ENCODE measurements at places on chromosomes 5 and 9. TPM values are rescaled to one million over a fixed set of nuclear protein-coding genes. Genes with fewer than 3 reads are reported as not detected.

PJA2 gene
- total RNA-seq: 58.4 TPM

EGFLAM gene
- total RNA-seq: 22.4 TPM

MELK gene
- 74.2 TPM for total RNA-seq

ITK gene
- not detected for total RNA-seq

PCDHGA1 gene
- 7.1 TPM for total RNA-seq

TAF11L9 gene
- total RNA-seq: not detected

MLANA gene
- not detected for total RNA-seq

PPP1R26 gene
- 8.1 TPM for total RNA-seq

PDCD1LG2 gene
- total RNA-seq: 18.3 TPM

RNF183 gene
- total RNA-seq: not detected

SARDH gene
- 52.5 TPM for total RNA-seq

RNF145 gene
- 44.4 TPM for total RNA-seq

IFNA21 gene
- total RNA-seq: not detected

LOX gene
- total RNA-seq: 26.4 TPM

WNT8A gene
- total RNA-seq: not detected

MSX2 gene
- 4.9 TPM for total RNA-seq

OR1Q1 gene
- not detected for total RNA-seq
